Activated CD8-positive, alpha-beta memory T cell treated with anti-CD3 and anti-CD28 coated beads for 24 hours (primary cell): ENCODE measurements at places on chromosomes 7 and 10.

GRCh38 chr7:1407892-1408291 lies 51.4 kb downstream of the MICALL2 start:
- DNase-seq = no peak

DNA sequence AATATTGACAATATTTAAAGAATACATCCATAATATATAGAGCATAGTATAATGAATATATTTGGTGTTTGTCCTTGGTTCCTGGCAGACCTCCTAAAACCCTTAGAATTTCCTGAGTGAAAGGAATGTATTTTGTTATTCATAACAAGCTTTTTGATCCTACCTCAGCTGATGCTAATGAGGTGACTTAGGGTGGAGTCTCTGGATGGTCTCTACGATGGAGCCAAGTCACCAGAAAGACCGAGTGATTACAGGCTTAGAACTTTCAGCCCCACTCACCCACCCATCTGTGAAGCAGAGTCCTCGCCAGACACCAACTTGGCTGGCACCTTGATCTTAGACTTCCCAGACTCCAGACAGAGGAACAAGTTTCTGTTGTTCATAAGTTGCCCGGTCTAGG lies 35.9 kb downstream of the UPF2 start:
- DNase-seq = no peak

DNA sequence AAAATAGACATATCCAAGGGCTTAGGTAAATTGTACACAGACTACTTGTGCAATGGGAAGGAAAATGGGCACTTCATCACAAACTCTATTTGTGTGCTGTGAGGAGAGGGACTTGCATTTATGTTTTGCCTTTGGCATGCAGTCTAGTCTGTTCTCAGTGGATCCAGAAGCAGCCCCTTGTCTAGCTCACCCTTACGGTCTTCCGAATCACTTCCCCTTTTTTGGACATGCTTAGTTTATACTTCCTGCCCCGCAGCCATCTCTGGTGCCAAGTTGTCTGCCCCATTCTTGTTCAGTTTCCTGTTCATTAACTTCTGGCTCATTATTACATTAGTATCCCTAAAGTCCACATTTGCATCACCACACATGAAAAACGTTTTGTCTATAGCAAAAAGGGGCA lies 161.6 kb downstream of the NRCAM start:
- DNase-seq = no peak

DNA sequence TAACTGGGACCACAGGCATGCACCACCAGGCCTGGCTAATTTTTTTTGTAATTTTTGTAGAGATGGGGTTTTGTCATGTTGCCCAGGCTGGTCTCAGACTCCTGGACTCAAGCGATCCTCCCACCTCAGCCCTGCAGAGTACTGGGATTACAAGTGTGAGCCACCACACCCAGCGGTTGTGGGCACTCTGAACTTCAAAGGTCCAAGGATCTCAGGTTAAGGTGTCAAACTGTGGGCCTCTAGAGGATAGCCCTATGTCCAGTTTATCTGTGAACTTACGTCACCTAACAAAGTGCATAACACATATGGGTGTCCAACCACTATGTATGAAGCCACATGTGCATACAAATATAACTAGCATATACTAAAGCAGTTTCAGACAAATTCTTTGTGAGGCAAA lies 3.2 kb upstream of the IL2RA start:
- peak; percentile 56 for DNase-seq

GRCh38 chr7:102077081-102077480 lies 209.6 kb upstream of the SH2B2 start:
- DNase-seq = no peak

- no peak for DNase-seq
These were observed 130.6 kb downstream of the TCERG1L start for GRCh38 chr10:131180740-131181415.

DNA sequence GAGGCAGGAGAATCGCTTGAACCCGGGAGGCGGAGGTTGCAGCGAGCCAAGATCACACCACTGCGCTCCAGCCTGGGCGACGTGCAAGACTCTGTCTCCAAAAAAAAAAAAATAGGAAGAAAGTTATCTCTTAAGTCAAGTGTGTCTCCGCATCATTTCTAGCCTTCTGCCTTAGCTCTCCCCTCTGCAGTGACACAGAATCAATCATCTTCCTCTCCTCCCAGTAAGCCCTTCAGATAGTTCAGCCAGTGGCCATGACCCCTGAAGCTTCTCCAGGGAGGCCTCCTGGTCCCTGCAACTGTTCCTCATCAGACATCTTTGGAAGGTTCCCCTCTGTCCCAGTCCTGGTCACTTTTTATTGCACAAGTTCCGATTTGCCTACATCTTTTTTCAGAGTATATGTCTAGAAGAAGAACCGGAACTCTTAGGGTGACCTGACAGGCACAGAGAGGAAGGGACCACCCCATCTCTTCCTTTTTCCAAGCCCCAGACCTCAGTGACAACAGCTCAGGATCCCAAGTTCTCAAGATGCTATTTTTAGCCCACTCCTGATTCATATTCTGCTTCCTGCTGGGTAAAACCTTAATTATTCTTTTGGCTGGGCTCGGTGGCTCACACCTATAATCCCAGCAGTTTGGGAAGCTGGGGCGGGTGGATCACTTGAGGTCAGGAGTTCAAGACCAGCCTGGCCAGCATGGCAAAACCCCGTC lies 6.6 kb upstream of the RHBDD2 start:
- DNase-seq = no peak
